ENCODE measurements at places on chromosomes 5 and 9. TPM values are rescaled to one million over a fixed set of nuclear protein-coding genes. Genes with fewer than 3 reads are reported as not detected.

GRCh38 chr9:133692364-133692985 is 45.7 kb downstream of the SARDH start:
- H3K27ac ChIP-seq, result no peak overlapping the region
- no peaks in the 10 kb centered on the region for H3K27me3 ChIP-seq
- H3K36me3 ChIP-seq, result no peaks in the 10 kb centered on the region
- H3K4me3 ChIP-seq, result no peak overlapping the region

GRCh38 chr5:38790891-38791290 is 54.9 kb upstream of the OSMR start:
- H3K27me3 ChIP-seq, result no peaks in the 10 kb centered on the region
- DNase-seq, result no peak
- peaks cover 7% of the 10 kb centered on the region for H3K4me1 ChIP-seq
- H3K27ac ChIP-seq, result no peak overlapping the region

Gene DMAC1
- total RNA-seq, result 125 TPM

Gene PCDHA13
- total RNA-seq, result not detected

Gene CDH9
- total RNA-seq, result not detected

Data from psoas muscle (tissue), 8 donors.